ENCODE measurements at places on chromosomes 1 and 21.

DNA sequence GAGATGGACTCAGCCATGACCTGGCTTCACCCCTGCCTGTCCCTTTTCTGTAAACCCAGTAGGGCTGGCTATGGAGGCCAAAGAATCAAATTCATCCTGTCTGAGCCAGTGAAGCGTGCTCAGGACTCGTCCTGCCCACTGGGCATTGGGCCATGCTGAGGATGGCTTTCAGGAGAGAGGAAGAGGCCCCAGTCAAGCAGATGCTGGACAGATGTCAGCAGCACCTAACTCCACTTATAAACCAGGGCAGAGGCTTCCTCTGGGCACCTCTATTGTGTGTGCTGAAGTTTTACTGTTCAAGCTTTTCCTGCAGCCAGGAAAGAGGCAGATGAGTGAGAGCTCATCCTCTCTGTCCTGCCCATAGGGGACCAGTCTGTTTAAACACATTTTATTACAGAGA, 97.4 kb upstream of the GCLM start:
- DNase-seq = no peak

GRCh38 chr1:224724566-224724965, 108.4 kb downstream of the CNIH3 start:
- no peak for DNase-seq

DNA sequence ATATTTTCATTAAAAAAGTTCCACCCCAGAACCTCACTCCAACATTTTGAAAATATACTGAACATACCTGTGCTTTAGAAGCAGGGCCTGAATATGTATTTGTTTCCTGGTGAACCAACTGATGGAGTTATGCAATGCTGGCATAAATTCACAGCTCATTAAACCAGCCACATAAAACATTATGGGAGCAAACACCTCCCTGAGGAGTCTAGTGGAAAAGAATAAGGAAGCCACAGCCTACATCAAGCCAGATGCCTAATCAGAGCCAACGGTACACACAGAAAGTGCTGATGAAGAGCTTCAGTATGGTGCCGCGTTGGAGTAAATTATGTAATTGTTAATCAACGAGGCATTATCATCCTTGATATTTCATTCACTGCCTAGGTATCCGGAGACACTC, 199.5 kb downstream of the AJAP1 start:
- no peak for DNase-seq

GRCh38 chr1:182166750-182167149, 105.2 kb upstream of the ZNF648 start:
- DNase-seq = no peak

- DNase-seq = no peak
Observed at GRCh38 chr1:20997602-20998224, 179.0 kb downstream of the EIF4G3 start.

DNA sequence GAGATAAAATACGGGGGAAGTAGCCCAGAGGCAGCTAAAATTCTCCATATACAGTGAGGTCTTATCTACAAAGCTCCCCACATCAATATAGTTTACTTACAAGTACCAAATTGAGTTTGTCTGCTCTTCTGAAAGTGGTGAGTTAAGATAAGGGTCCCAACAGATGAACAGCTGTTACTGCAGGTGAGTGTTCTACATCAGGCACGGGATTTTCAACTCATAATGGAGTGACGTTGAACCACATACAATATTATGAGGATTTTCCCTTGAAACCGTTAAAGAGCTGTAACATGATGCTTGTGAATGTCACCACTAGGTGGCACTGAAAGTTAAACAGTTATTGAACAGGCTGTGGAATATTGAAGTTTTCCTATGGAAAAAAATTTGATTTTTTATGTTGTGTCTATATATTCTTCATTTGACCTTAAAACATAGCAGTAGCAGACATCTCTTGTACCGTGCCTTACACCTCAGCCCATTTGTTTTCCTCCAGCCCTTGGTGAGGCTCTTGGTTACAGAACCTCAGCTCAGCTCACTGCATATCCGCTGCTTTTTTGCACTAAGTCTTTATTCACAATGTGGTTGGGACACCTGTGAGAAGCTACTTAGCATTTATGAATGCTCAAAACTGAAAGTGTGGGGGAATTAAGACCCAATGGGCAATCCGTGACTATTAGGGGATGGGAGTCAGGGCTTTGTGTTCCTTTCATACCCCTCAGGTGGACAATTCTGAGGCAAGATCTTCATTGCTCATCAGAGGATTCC, 23.2 kb downstream of the CD1D start:
- no peak for DNase-seq

DNA sequence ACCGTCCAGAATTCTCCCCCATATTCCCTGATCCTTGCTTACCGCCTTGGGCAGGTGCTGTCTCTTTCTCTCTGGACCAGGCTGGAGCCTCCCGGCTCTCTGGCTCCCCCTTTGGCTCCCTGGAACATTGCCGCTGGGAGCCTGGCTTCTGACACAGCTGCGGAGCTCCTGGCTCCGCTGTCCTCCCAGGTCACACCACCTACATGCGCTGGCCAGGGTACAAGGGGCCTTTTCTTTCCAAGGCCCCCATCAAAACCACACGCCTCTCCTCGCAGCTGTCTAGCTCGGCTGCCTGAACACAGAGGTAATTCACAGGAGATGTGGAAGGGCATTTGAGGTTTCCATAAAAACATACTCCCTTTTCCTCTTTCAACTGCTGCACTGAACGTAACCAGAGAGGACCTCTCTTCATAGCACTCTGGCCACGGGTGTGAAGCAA, 7.5 kb upstream of the ZNF648 start:
- no peak for DNase-seq

GRCh38 chr1:200483491-200484143, 73.8 kb upstream of the ZNF281 start:
- no peak for DNase-seq

GRCh38 chr1:229640455-229640854, 14.4 kb downstream of the URB2 start:
- no peak for DNase-seq

GRCh38 chr1:183914891-183915290, 110.0 kb downstream of the RGL1 start:
- DNase-seq = no peak

- no peak for DNase-seq
Observed at GRCh38 chr1:113691184-113691583, 68.1 kb downstream of the PHTF1 start.

DNA sequence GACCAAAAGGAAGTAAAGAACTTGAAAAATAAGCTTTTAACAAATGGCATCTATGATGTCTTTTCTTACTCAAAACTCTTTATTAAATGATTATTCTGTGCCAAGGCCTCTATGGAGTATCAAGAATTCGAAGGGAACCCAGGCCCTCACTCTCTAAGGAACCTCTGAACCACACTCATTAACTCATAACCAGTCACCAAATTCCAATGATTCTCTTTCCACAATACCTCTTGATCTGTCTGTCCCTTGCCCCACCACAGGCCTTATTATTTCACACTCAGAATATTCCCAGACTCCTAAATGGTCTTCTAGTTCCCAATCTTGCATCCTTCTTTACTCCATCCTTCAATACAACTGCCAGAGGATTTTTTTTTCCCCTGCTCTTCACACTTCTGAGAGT, 37.0 kb downstream of the PCSK9 start:
- DNase-seq = no peak

DNA sequence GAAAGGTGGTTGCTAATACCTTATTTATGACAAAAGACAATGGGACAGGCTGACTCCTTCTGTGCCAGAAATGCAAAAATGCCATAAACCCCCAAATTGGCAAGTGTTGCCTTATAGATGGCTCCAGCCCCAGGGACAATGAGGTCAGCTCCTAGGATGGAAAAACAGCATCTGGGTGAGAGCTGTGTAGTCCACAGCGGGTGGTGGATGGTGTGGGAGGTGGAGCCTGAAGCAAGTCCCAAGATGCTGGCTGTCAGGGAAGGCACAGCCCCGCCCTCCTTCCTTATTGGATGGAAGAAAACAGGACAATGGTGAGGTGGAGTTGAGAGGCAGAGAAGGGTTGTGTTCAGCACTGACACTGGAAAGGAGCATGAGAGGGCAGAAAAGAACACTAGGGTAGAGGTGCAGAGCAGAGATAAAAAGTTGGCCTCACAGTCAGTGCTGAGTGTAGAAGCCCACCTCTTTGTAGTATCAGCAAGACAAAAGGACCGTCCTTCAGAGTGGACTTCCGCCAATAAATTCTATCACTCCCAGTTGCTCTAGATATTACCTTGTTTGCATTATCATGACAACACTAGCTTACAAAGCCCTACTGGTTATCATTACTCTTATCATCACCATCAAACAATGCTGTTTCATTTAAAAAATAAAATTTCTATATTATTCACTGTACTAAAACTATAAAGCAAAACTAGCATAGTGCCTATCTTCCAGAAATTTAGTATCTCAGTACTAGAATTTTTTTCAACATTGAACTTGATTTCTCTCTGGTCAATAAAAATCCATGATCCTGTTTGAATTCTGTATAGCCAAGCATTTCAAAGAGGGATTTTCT, 3.7 kb upstream of the SDE2 start:
- no peak for DNase-seq

GRCh38 chr21:34882719-34883131, 166.4 kb downstream of the RUNX1 start:
- no peak for DNase-seq

- no peak for DNase-seq
Observed at GRCh38 chr1:248857201-248857600, 1.7 kb downstream of the ZNF692 start.

GRCh38 chr1:207264663-207265252, 56.7 kb upstream of the CD55 start:
- DNase-seq = no peak

- DNase-seq = no peak
Observed at GRCh38 chr1:54355931-54356679, 50.1 kb downstream of the SSBP3 start.

DNA sequence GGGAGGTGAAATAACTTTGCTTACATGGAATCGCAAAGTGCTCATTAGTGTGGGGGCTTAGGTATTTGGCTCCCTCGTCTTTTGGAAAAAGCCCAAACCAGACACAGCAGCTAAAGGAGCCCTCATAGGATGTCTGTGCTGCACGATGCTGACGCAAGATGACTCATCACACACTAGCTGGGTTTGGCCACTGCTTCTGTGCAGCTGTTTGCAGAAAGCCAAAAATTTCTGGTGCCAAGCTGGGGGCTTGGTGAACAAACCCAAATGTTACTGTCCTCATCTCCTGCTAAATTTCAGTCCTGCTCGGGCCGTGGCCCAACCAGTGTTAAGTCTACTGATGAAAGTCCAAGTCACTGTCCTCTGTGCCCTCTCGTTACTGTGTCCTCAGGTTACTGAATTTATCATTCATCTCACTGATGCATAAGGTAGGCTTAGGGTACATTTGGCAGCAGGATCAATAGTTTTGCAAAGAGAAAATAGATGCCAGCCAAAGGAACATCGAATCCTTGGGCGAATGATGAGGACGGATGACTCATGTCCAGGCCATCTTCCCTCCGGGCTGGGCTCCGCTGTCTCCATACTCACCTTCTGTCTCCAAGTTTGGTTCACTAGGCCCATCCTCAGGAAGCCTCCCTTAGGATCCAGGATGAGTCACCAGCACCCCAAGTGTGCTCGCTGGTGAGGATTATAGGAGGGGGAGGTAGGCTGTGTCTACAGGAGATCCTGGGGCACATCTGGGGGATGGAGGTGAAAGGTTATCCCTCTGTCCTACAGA, 177.7 kb downstream of the ADSS2 start:
- no peak for DNase-seq

DNA sequence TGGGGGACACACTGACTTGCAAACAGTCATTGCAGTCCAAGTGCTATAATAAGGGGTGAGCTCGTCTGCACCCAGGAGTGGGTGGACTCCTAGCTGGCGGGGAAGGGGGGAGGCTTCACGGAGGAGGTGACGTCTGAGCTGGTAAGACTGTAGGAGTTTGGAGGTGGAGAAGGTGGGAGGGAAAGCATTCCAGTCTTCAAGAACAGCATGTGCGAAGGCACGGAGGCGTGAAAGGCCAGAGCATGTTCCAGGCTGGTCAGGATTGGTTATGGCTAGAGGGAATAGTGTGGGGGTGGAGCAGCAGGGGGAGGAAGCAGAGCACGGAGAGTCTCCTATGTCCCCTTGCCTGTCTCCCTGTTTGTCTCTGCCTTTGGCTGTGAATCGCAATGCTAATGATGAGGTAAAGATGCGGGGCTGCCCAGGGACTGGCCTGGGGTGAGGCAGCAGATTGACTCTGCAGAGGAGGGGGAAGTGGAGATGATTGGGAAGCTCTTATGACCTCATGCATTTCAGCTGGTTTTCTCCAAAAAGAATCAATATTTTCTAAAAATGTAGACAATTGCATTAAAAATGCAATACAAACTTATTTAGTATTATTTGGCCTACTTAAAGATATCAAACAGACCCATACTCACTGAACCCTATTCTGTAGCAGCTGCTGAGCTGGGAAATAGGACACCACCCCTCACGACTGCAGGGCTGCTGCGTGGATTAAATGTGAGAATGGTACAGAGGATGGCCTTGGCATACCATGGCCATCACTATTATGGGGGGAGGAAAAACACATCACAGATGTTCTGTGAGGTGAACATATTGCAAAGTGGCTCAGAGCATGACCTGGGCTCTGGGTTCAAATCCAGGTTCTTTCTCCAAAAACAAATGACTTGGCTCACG, 2.6 kb upstream of the ZNF436 start:
- no peak for DNase-seq

DNA sequence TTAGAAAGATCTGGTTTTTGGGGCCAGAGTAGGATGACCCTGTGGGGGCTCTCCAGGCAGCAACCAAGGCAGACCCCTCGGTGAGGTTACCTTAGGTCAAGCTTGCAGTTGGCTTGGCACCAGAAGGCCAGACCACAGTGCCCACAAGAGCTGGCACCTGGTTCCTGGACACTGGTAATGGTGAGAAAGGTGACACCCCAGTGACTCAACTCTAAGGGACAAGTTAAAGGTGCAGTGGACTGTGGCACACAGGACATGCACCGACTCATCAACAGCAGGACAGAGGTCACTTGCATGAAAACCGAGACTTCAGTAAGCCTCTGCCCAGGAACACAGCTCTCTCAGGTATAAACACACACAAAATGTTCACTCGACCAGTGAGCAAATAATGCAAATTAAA, 6.7 kb downstream of the LRRC38 start:
- no peak for DNase-seq

DNA sequence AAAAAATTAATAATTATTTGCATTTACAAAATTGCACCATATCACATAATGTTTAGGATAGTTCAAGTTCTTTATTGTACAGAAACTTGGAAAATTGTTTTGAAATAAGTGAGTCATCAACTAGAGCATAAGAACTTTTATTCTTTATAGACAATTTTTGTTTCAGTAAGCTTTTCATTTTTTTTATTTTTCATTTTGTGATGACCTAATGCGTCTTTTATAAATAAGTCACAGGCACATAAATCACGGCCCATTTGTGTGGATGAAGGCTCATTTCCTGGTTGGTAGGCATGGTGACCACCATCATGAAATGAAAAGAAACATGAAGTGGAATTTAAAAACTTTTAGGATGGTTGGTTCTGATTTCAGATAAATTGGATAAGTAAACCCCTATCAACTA, 39.3 kb downstream of the SPAG17 start:
- no peak for DNase-seq

DNA sequence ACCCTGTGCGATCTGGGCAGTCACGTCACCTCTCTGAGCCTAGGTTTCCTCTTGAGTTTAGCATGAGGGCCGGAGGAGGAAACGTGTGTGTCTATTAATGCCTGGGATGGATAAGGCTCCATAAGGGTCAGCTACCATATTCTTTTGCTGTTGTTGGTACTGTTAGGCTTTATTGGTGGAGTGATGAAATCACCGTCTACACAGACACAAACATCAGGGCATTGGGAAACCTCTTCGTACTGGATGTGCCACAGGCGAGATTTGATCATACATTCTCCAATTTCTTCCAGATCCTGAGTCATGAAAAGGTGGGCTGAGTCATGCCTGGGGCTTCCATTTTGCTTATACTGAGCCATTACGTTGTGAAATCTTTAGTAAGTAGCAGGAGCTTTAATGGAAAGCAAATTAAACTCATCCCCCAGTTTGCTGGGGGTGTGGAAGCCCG, 24.9 kb upstream of the GRHL3 start:
- no peak for DNase-seq

Measured in activated T-cell treated with anti-CD3 and anti-CD28 coated beads for 1 hour (primary cell).